ENCODE measurements at places on chromosomes 5 and 9. TPM values are rescaled to one million over a fixed set of nuclear protein-coding genes. Genes with fewer than 3 reads are reported as not detected.
A peak's percentile ranks its signal among the peaks of the same experiment; 100 is the strongest.

GRCh38 chr9:68651280-68651893 lies 53.7 kb upstream of the PIP5K1B start:
- no peaks in the 10 kb centered on the region for H3K4me1 ChIP-seq
- H3K36me3 ChIP-seq = no peaks in the 10 kb centered on the region
- no peak for DNase-seq
- no peaks in the 10 kb centered on the region for H3K27me3 ChIP-seq
- no peak overlapping the region for H3K4me3 ChIP-seq

- no peaks in the 10 kb centered on the region for H3K4me1 ChIP-seq
- H3K27ac ChIP-seq = no peak overlapping the region
- no peak overlapping the region for H3K4me3 ChIP-seq
Observed at GRCh38 chr5:135335031-135335828, 63.8 kb downstream of the MACROH2A1 start.

- no peaks in the 10 kb centered on the region for H3K4me1 ChIP-seq
- H3K27ac ChIP-seq = no peak overlapping the region
- H3K27me3 ChIP-seq = no peaks in the 10 kb centered on the region
- DNase-seq = no peak
Observed at GRCh38 chr9:17052626-17053025, 82.2 kb upstream of the CNTLN start.

- H3K4me1 ChIP-seq = no peaks in the 10 kb centered on the region
- no peak overlapping the region for H3K4me3 ChIP-seq
- no peak for DNase-seq
- no peaks in the 10 kb centered on the region for H3K36me3 ChIP-seq
Observed at GRCh38 chr5:77928776-77929300, 152.7 kb upstream of the TBCA start.

DNA sequence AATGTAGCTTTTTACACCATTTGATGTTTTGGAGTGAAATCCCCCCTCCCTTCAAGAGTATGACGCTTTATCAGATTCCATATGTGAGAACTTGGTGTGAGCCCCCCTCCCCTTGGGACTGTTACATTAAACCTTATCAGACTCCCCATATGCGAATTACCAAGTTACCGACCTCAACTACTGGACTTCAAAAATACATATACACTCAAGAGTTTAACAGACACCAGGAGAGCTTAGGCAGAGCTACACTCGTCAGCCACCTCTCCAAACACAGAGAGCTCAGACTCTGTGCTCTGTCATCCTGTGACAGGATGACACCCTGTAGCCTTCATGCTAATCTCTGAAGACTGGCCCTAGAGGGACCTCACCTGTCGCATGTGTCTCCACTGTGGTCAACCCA lies 50.2 kb downstream of the FAM114A2 start:
- no peak for DNase-seq
- H3K4me1 ChIP-seq = no peaks in the 10 kb centered on the region
- no peak overlapping the region for H3K27ac ChIP-seq

- no peak overlapping the region for H3K27ac ChIP-seq
- DNase-seq = no peak
Observed at GRCh38 chr5:150046031-150046430, 40.3 kb downstream of the CSF1R start.

- no peaks in the 10 kb centered on the region for H3K36me3 ChIP-seq
- no peaks in the 10 kb centered on the region for H3K27me3 ChIP-seq
- no peak for DNase-seq
Observed at GRCh38 chr5:67657055-67657454, 460.5 kb upstream of the CD180 start.

GRCh38 chr9:444528-444927 lies 229.9 kb downstream of the DOCK8 start:
- H3K27me3 ChIP-seq = no peaks in the 10 kb centered on the region
- DNase-seq = no peak
- no peaks in the 10 kb centered on the region for H3K4me1 ChIP-seq
- H3K36me3 ChIP-seq = no peaks in the 10 kb centered on the region
- H3K4me3 ChIP-seq = no peak overlapping the region

DNA sequence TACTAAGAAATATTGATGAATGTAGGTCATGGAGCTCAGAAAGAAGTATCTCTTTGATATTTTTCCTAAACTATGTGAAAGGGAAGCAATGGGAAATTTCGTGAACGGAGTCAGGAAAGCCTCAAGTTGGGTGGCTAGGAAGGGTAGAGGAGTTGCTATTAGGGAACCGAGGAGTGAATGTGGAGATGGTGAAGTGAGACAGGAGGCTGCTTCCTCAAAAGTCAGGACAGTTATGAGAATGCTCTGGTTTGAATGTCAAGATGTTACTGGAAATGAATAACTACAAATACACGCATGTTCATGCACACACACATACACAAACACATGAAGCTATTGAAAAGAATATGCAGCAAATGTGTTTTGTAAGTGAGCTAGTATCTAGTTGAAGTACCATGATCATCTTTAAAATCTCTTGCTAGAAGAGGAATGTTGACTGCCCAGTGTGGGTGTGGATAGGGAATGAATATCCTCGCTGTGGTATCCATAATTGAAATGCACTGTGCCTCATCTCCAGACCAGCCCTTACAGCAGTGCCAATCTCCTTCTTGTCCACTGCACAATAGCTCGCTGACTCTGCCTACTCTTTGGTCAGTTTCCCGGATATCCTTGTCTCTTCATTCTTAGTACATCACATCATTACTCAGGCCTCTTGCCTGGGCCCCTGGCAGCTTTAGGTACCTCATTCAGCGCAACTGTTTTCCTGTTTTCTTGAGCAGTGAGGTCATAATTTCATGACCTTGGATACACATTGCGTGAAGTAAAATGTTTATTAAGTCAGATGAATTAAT lies 21.9 kb upstream of the PDCD1LG2 start:
- H3K27ac ChIP-seq = no peak overlapping the region
- H3K27me3 ChIP-seq = no peaks in the 10 kb centered on the region
- no peak for DNase-seq
- no peak overlapping the region for H3K4me3 ChIP-seq
- H3K36me3 ChIP-seq = no peaks in the 10 kb centered on the region

DNA sequence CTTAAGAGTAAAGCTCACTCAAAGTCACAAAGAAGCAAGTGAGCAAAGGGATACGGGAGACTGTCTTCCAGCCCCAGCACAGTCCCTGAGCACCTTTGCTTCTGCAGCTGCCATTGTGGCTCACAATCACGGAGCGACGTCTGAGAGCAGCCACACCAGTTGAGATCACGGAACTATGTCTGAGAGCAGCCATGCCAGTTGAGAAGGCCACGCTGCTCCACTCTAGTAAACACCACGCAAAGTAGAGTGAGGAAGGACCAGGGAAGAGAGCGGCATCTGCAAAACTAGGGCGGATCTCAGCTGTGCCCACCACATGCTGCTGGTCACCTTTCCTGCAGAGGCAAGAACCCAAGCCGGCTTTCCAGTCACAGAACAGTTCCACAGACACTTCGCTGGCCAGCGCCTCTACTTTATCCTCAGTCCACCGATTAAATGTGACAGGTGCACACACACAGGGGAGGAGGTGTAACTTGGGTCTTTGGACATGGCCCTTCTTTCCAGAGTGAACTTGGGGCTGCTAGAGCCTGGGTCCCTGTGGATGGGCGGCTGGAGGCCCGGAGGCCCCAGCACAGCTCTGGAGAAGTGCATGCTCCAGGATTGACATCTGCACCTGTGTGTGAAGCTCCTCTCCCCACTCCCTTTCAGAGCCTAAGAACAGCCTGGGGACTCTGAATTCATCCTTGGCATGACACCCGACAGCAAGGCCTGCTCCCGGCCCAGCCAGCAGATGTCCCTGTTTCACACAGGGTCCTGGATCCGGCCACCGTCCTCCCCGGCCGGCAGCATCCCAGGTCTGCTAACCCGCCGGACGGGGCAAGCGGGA lies 324.9 kb upstream of the IRX4 start:
- no peak overlapping the region for H3K27ac ChIP-seq
- no peak overlapping the region for H3K4me3 ChIP-seq
- H3K27me3 ChIP-seq = no peaks in the 10 kb centered on the region
- no peaks in the 10 kb centered on the region for H3K36me3 ChIP-seq
- no peaks in the 10 kb centered on the region for H3K4me1 ChIP-seq

- H3K4me3 ChIP-seq = no peak overlapping the region
- H3K4me1 ChIP-seq = no peaks in the 10 kb centered on the region
- no peaks in the 10 kb centered on the region for H3K27me3 ChIP-seq
- DNase-seq = no peak
- no peaks in the 10 kb centered on the region for H3K36me3 ChIP-seq
Observed at GRCh38 chr9:20526500-20527319, 95.6 kb downstream of the MLLT3 start.

GRCh38 chr5:181100121-181100875 lies 30.7 kb downstream of the OR2V1 start:
- H3K4me1 ChIP-seq = no peaks in the 10 kb centered on the region
- no peak overlapping the region for H3K27ac ChIP-seq
- no peaks in the 10 kb centered on the region for H3K36me3 ChIP-seq
- no peaks in the 10 kb centered on the region for H3K27me3 ChIP-seq
- H3K4me3 ChIP-seq = peak overlapping the region; percentile 9

- no peak for DNase-seq
- H3K4me1 ChIP-seq = no peaks in the 10 kb centered on the region
- H3K4me3 ChIP-seq = no peak overlapping the region
- H3K27ac ChIP-seq = no peak overlapping the region
- no peaks in the 10 kb centered on the region for H3K27me3 ChIP-seq
Observed at GRCh38 chr5:57834829-57835608, 352.4 kb upstream of the ACTBL2 start.

DNA sequence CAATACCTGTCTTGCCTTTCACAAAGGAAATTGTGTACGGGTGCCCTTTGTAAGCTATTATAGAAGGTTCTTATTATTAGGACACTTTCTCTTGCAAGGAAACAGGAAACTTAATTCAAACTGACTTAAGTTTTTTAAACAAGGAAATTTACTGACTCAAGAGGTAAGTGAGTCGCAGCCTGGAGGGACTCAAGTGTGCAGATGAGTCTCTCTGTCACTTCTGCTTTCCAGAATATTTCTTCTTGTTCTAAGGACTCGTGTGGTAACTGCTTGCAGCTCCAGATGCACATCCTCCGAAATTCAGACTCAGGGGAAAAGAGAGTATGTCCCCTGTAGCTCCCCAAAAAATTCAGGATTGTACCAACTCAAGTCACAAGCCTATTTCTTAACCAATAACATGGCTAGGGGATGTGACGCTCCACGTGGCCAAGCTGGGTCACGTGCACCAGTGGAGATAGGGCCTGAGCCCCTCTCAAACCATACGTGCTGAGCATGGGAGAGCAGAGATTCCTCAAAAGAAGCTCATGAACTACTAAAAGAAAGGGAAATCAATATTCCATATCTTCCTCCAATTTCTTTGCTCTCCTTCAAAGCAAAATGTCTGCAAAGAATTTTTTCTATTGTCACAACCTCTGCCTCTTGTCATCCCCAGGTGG lies 49.2 kb upstream of the ERCC6L2 start:
- H3K27me3 ChIP-seq = no peaks in the 10 kb centered on the region
- H3K4me3 ChIP-seq = no peak overlapping the region
- H3K36me3 ChIP-seq = no peaks in the 10 kb centered on the region
- H3K27ac ChIP-seq = no peak overlapping the region

- peaks cover 37% of the 10 kb centered on the region for H3K4me1 ChIP-seq
- peaks cover 2% of the 10 kb centered on the region for H3K36me3 ChIP-seq
- H3K27me3 ChIP-seq = no peaks in the 10 kb centered on the region
- DNase-seq = no peak
- H3K27ac ChIP-seq = no peak overlapping the region
Observed at GRCh38 chr9:134353539-134353938, 27.3 kb downstream of the RXRA start.

DNA sequence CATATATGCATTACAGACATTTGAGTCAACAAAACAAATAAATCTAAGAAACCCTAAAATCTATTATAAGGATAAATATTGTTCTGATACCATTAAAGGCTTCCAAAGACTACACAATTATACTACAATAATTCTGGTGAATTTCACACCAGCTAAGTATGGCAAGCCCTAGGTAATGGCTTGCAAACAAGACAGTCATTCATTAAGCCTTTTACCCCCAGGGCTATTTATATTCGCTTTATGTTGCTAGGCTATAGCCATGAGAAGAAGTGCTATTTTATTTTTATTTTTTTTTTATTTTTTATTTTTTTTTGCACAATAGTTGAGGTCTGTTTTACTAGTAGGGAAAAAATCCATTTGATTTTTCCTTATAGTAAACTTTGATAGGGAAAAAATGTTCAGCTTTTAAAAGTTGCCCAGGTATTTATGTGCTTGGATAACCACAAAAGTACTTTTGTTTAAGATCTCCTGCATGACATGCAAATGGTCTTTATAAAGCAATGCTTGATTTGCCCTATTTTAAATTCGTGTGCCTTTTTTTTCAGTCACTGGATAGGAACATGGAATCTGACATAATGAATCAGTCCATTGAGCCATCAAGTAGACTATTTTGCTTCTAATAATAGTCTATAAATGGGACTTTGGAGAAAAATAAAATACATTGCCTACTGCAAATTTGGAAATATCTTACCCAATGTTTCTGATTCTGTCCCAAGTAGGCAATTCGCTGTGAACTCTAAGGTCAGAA lies 946.3 kb upstream of the COX7C start:
- no peak overlapping the region for H3K4me3 ChIP-seq
- no peaks in the 10 kb centered on the region for H3K36me3 ChIP-seq
- no peaks in the 10 kb centered on the region for H3K27me3 ChIP-seq
- no peak overlapping the region for H3K27ac ChIP-seq
- no peaks in the 10 kb centered on the region for H3K4me1 ChIP-seq
- DNase-seq = no peak

- H3K27ac ChIP-seq = peak overlapping the region; percentile 84
- peak overlapping the region; percentile 78 for H3K4me3 ChIP-seq
- H3K27me3 ChIP-seq = no peaks in the 10 kb centered on the region
Observed at GRCh38 chr9:75027187-75028107, 646 bp downstream of the CARNMT1 start.

- H3K27me3 ChIP-seq = no peaks in the 10 kb centered on the region
- H3K4me1 ChIP-seq = no peaks in the 10 kb centered on the region
- H3K36me3 ChIP-seq = no peaks in the 10 kb centered on the region
- no peak for DNase-seq
Observed at GRCh38 chr9:107068581-107068980, 205.6 kb downstream of the ZNF462 start.

GRCh38 chr9:16720386-16720785 lies 150.1 kb downstream of the BNC2 start:
- peak overlapping the region; percentile 46 for H3K4me3 ChIP-seq
- H3K27me3 ChIP-seq = no peaks in the 10 kb centered on the region
- H3K36me3 ChIP-seq = no peaks in the 10 kb centered on the region
- no peak for DNase-seq

Gene FOXD4L3
- not detected for total RNA-seq

Gene ZNF483
- total RNA-seq = 3.1 TPM

Gene KIAA0825
- total RNA-seq = 2.4 TPM

Gene CSNK1A1
- total RNA-seq = 219 TPM

Gene FOXD4L4
- total RNA-seq = not detected

Gene INSL6
- not detected for total RNA-seq

Gene LHX3
- total RNA-seq = not detected

Gene GCNT4
- total RNA-seq = 0.43 TPM

Gene NR2F1
- total RNA-seq = 8.0 TPM

Gene PCDHB11
- 7.1 TPM for total RNA-seq

Gene RNF208
- 6.7 TPM for total RNA-seq

Gene TMOD1
- total RNA-seq = 17.1 TPM

Gene PKD2L2
- not detected for total RNA-seq

Gene EPB41L4A
- 9.4 TPM for total RNA-seq

Data from ascending aorta (tissue), 2 donors.